ENCODE measurements at places on chromosomes 16 and 17.

DNA sequence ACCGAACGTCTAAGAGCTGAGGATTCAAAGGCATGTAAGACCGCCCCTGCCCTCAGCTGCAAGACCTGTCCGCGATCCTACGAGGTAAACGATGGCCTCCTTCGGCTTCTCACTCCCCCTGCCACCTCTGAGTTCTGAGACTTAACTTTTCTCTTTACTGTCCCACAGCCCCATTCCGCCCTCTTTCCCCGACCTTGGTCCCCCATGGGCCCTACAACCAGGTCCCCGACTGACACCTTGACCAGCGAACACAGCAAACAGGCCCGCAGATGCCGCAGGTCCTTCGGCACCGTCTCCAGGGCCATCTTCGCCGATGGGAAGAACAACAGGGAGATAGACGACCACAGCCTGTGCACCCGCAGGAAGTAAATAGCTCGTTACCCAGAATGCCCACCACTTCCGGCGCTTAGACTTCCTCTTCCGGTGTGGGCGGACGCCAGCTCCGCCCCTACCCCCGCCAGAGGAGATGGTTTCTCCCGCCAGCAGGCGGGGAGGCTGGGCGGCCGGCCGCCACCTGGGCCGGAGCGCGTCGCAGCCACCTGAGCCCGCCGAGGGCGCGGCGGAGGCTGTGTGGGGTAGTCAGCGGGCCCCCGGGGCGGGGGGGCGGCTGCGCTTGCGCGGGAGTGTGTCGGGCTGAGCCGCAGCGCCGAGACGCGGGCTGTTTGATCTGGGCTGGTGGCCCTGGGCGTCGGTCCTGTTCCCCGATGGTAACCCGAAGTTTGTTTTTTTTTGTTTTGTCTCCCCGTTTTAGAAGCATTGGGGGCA lies at the start of gene SUPT4H1:
Gene SUPT4H1, minus strand, starts transcription at position 371 of the 765 bp plus-strand sequence. Its CDS starts 66 bp downstream, at position 305.
- peak; percentile 92 for DNase-seq

GRCh38 chr16:74607310-74607961 lies 522 bp upstream of the GLG1 start:
- no peak for DNase-seq

- DNase-seq: peak; percentile 27
These were observed 76.4 kb upstream of the C17orf78 start for GRCh38 chr17:37299257-37299980.

DNA sequence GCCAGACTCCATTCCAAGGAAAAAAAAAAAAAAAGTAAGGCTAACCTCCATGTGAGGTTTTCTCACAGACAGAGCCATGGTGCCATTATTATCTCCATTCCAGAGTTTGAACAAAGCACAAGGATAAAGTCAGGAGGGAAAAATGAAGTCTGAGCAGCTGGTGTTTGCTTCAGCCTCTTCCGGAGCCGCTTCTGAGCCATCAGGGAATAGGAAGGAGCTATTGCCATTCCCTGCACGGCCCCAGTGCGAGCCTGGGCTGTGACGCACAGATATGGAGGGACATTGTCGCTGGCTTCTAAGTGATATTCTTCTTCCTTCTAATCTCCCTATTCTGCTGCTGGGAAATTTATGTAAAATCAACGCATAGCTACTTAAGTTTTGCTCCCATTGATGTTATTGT lies 69.5 kb upstream of the PIRT start:
- DNase-seq: no peak

GRCh38 chr17:45308840-45309239 lies 8.0 kb downstream of the MAP3K14 start:
- DNase-seq: no peak

DNA sequence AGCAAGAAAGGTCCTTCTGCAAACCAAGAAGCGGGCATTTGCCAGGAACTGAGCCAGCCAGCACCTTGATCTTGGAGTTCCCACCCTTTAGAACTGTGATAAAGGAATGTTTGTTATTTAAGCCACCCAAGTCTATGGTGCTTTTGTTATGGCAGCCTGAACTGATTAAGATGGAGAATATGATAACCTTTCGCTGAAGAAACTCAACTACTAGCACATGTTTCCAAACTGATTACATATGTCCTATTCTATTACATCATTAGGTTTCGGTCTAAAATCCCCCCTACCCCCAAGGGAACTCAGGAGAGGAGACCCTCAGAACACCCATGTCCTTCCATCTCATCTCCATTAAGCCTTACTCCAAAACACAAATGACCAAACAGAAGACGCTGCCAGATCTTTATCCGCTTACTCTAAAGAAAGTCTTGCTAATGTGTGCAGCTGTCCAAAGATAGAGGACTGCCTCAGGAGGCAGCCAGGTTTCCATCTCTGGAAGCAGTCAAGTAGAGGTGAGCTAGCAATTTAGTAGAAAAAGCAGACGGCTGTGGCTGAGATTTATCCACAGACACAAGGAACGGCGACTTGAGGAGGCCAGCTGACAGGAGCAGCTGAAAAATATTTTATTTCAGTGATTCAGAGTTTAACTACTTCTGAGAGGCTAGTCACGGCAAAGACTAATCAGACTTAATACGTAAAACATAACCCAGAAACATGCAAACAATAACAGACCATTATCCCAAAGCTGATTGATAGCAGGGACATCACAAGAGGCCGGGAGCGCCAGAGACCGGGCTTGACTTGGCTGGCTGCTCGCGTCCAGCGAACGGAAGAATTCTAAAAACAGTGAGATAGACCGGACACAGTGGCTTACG lies 611.4 kb upstream of the CDH5 start:
- no peak for DNase-seq

All from astrocyte of the spinal cord (primary cell).